ENCODE measurements at places on chromosomes 1 and 21.

- DNase-seq: no peak
Measured at GRCh38 chr1:245937316-245938045, 569.6 kb downstream of the SMYD3 start.

DNA sequence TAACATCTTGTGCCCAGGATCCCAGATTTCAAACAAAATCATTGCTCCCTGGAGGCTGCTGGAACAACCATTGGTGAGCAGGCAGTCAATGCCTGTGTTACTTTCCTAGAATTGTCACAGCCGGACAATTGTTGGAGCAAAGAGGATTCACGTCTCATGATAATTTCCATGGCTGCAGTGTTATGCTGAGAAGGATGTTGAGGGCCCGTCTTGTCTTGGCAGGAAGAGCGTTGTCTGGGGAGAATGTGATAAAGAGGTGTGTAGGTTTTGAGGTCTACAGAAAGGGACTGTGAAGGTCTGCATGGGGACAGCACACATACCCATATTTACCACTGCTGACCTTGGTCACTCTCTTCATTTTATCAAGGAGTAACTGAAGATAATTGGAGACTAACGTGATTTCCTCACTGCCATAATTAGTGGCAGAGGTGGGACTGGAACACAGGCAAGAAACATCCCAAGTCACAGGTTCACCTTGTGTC lies 6.3 kb downstream of the MECR start:
- no peak for DNase-seq

- no peak for DNase-seq
Measured at GRCh38 chr1:206566999-206567398, 45.3 kb downstream of the EIF2D start.

GRCh38 chr1:225329041-225329440 lies 98.8 kb downstream of the LBR start:
- DNase-seq: no peak

GRCh38 chr1:21185221-21185731 lies 8.6 kb upstream of the EIF4G3 start:
- no peak for DNase-seq

GRCh38 chr1:196305216-196305615 lies 303.0 kb downstream of the KCNT2 start:
- DNase-seq: no peak

DNA sequence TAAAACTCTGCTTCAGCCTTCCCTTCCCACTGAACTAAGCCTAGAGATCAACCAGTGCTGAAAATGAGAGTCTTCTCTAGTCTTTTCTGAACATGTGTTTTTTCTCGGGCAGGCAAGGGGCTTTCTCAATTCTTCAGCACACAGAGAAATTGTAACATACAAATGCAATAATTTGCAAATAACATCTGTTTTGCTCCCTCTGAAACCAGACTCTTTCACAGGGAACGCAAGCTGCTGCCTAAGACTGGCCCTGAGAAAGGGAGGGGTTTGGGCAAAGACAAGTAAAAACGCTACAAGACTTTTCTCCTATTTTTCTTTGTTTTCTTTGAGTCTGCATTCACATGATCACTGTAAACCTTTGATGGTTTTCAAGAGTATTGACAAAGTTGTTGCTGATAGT lies 39.6 kb upstream of the VN1R5 start:
- DNase-seq: no peak

- no peak for DNase-seq
Measured at GRCh38 chr1:184330875-184331274, 56.0 kb upstream of the C1orf21 start.

GRCh38 chr1:217495249-217495648 lies 135.6 kb downstream of the GPATCH2 start:
- no peak for DNase-seq

GRCh38 chr1:236334893-236335545 lies 53.3 kb upstream of the ERO1B start:
- no peak for DNase-seq

- no peak for DNase-seq
Measured at GRCh38 chr1:48761411-48761810, 15.3 kb downstream of the BEND5 start.

DNA sequence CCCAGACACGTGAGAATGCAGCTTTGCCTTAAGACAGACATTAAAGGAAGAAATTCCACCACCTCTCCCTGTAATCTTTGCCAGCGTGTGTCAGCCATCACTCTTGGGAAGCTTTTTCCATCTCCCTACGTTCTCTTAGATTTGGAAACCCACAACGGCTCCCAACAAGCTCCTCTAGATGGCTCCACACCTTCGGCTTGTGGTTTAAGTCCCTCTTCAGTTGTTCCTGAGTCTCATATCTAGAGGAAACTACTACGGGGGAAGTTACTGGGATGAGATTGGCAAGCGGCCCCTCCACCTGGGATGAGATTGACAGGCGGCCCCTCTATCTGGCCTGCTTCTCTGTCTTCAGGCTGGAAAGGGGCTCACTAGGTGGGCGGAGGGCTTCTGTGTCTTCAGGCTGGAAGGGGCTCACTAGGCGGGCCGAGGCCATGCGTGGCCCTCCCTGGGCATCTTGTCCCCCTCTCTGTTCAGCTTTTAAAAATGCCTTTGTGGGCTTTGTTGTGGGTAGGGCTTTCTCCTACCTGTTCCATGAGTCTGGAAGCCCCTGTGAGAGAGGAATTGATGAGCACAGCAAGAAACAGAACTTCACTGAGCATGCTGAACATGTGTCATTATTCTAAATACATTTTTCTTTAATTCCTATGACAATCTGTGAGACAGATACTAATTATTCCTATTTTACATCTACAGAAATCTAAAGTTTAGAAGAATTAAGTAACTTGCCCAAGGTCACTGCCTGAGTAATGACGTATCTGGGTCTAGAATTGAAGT lies 670.5 kb downstream of the KIF26B start:
- DNase-seq: no peak

DNA sequence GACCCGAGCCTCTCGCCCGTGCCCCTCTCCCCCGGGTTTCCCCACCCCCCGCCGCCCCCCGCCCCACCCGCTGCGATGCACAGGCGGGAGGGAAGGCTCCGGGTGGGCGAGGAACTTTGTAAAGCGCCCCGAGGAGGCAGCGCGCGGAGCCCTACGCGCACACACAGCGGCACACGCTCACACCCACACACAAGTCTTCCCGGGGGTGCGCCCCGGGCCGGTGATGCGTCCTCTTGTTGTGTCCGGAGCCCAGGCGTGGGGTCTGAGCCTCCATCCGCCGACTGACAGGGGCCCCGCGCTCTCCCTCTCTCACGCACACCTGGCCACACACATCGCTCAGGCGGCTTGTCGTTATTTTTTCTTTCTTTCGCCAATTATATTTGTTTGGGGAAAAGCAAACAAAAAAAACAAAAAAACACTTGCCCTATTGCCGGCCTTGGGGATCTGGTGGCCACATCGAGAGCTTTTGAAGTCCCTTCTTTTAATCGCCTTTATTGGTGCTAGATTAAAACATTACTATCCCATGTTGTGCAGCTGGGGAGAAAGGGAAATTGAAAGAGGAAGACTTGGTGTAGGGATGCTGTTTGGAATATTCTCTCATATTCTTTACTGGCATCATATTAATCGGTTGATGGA lies 770 bp downstream of the NTNG1 start:
- peak; percentile 5 for DNase-seq

Data from hypothalamus (tissue), 51 donors.